K562 (cell line): ENCODE measurements at places on chromosomes 2 and 18. TPM values are rescaled to one million over a fixed set of nuclear protein-coding genes. Genes with fewer than 3 reads are reported as not detected.

Gene ZNF236
- 4.1 and 4.4 TPM in 2 replicates for polyA plus RNA-seq

Gene SNTG2
- polyA plus RNA-seq = not detected in 2 replicates

Gene IL36B
- polyA plus RNA-seq = not detected in 2 replicates

Gene ANKRD30B
- polyA plus RNA-seq = not detected in 2 replicates

Gene DDX18
- polyA plus RNA-seq = 91.8 and 100 TPM in 2 replicates

Gene DSC3
- polyA plus RNA-seq = 0.05 and 0.08 TPM in 2 replicates

Gene ITGB6
- polyA plus RNA-seq = not detected in 2 replicates

Gene TIMM21
- 114 and 154 TPM in 2 replicates for polyA plus RNA-seq

Gene ZCCHC2
- 3.7 and 7.2 TPM in 2 replicates for polyA plus RNA-seq

Gene TWIST2
- not detected in 2 replicates for polyA plus RNA-seq

Gene FLACC1
- polyA plus RNA-seq = 0.09 and 0.20 TPM in 2 replicates

Gene ERBB4
- not detected in 2 replicates for polyA plus RNA-seq
